ENCODE measurements at places on chromosomes 16 and 17. TPM values are rescaled to one million over a fixed set of nuclear protein-coding genes. Genes with fewer than 3 reads are reported as not detected.

- peak; percentile 76 for DNase-seq
These were observed 35.5 kb downstream of the ADCY7 start for GRCh38 chr16:50301626-50302471.

- DNase-seq: no peak
These were observed 140.3 kb upstream of the TBX2 start for GRCh38 chr17:61259360-61259759.

DNA sequence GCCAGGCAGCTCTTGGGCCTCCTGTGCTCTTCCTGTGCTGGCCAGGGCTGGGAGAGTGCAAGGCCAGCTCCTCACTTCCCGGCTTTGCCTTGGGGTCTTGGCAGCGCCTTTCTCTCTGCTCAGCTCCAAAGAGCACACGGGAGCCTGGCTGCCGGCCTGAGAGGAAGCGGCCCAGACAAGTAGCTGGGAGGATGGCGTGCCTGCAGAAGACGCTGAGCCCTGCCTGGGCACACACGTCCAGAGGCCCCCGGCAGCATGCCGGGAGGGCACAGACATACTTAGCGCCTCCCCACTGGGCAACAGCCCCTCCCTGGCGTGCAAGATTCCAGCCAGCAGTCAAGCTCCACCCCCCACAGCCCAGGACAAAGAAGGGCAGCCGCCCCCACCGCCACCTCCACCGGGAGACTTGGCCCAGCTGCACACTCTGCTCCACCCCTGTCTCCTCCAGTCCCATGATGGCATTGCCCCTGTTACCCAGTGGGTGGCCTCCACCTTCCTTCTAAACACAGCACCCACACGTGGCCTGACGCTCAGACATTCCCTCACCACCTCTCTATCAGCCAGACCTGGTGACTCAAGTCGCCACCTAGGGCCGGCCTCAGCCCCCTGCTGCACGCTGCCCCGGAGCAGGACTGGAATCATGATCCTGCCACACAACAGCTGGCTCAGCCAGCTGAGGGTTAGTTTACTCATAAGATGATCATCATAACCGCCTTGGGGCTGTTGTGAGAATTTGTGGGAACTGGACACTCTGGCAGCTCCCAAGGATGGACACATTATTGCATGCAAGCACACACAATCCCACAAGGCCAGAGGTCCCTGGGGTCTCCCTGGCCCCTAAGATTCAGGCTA, 12.4 kb downstream of the SGCA start:
- peak; percentile 100 for DNase-seq

DNA sequence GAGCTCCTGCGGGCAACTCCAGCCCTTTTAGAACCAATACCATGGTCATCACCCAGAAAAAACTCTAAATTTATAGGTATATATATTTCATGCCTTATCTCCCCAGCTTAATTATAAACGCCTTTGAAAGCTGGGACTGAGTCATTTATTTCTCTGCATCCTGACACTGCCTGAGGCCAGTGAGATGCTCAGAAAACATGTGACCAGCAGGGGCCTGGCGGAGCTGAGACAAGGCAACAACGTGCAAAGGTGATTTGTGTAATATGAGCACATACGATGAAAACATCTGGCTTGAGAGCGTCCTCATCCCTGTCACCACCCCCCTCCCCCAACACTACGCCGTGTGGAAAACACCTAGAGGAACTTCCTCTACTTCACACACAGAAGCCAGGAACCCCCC, 22.7 kb downstream of the NXN start:
- DNase-seq: no peak

- no peak for DNase-seq
These were observed 17.5 kb downstream of the GUCY2D start for GRCh38 chr17:8019665-8020650.

DNA sequence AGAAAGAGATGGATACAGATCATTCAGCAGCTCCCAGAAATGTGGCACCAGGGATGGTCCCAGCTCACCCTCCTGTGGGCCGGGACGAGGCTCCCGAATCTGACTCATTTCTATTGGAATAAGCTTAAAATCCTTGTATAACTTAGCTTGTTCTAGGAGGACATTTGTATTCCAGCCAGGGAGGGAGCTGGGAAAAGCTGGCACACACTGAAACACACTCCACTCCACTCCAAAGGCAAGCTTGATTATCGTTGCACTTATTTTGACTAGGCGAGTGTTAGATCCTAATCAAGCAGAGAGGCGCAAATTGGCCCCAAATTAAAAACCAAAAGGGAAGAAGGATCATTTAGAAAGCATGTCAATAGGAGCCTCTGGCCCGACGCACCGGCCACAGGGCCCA, 339.5 kb downstream of the HS3ST4 start:
- DNase-seq: no peak

GRCh38 chr17:74808714-74809430, 32.7 kb upstream of the NAT9 start:
- DNase-seq: no peak

DNA sequence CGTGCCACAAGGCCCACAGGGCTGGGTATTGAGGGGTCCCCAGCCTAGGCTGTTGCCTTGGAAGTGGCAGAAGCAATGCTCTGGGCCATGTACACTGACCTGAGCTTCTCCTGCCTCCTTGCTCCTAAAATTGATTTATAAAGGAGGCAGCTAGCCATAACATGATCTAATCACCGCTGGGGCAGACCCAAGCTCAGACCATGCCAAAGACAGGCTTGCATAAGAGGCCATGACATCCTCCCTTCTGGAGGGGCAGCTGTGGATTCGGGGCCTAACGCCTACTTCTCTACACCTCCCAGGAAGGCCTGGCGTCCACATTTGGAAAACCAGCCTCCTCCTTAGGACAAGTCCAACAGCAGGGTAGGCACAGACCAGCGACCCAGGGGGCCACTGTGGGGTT, 12.3 kb downstream of the HSD11B2 start:
- no peak for DNase-seq

- no peak for DNase-seq
These were observed 123.5 kb downstream of the USP31 start for GRCh38 chr16:23025692-23026307.

- DNase-seq: no peak
These were observed 43.9 kb downstream of the CREBBP start for GRCh38 chr16:3836641-3837040.

DNA sequence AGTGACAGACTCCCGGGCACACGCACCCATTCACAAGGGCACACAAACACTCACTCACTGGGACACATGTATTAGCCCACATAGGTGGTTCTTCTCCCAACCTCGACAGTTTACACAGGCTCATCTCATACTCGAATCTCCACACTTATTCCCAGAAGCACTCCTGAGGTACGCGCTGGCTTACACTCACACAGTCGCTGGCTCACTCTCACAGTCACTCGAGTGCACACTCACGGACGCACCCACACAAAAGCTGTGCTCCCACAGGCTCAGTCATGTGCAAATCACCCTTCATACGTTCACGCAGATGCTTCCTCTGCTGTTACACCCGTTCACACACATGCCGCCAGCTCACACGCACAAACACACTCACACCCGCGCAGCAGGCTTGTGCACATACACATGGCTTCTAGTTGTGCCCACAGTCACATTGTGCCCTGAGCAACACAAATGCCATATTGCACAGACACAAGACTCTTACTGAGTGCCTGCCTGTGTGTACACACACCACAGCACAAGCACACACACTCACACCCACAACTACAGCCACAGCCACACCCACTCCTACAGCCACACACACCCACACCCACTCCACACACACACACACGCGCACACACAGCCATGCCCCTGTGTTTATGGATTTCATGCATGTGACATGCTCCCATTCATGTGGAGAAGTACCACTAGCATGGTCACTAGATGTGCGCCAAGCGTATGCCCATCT, 8.4 kb upstream of the PRR29 start:
- no peak for DNase-seq

DNA sequence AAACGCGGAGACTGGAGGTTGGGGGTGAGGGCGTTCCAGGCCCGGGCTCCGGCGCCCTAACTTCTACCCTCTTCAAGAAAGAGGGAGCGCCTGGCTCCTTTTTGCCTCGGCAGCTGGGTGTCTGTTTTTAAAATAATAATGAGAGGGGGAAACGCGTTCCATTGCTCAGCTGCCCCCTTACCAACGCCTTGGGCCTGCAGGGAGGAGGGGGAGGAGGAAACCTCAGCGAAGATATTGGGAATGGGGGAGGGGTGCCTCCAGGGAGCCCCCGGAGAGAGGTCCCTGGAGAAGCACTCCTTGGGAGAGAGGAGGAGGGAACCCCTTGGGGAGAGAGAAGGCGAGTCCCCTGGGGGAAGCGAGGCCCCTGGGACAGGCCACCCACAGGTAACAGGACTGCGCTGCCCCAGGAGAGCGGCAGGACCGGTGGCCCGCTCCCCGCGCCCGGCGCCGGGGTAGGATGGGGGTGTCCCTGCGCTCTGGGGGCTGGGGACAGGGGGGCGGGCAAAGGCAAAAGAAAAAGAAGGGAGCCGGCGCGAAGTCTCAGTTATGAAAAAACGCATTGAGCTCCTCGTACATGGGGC, 2.7 kb downstream of the NEUROD2 start:
- DNase-seq: no peak

GRCh38 chr16:58293449-58293848, 1.4 kb downstream of the PRSS54 start:
- DNase-seq: no peak

GRCh38 chr17:21296097-21297025, 11.8 kb downstream of the MAP2K3 start:
- DNase-seq: no peak

GRCh38 chr16:1125471-1125870, 27.4 kb upstream of the CACNA1H start:
- DNase-seq: no peak

DNA sequence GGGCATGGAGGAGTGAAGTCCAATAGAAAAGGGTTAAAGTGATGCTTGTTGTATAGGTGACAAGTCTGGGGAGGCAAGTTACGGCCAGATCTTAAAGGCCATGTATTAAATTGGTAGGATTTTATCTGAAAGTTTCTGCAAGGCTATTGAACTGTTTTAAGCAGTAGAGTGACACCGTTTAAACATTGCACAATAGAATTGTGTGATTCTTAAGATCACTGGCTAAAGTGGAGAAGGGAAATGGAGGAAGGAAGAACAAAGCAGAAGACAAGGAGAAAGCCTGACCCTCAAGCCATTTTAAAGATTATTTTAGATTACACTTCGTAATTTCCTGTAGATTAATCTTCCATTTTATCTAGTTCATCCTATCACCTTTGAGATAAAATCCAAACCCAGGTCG, 5.6 kb upstream of the MPHOSPH6 start:
- DNase-seq: no peak

DNA sequence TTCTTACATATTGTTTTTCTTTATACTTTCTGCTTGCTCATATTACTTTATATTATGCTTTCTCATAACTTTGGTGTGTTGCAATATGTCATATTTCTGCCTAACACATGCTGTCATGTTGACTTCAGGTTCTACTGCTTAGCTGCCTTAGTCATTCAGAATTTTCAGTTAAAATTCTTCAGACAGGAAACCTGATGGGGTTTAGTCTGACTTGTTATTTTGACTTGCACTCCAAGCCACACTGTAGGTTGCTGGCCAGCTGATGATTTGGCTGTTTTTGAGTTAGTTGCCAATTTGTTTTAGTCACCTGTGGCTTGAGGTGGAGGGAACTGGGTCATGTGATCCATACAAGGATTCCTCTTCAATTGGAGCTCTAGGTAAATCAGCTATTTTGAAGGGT, 315.4 kb downstream of the MAP2K6 start:
- DNase-seq: no peak

DNA sequence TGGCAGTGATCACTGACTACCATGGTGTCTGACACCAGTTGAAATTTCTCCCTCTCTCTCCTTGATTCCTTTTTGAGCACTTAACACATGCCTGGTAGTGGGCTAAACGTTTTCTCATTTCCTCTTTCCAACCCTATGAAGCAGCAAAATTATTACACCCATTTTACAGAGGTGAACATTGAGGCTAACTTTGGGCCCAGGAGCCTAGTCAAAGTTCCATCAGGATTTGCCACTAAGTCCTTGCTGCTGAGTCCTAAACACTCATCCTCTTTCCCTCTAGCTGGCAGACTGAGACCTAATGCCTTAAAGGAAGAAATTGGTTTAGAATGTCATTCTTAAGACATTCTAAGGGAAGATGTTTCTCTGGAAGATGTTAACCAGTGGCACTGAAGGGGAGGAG, 74.7 kb upstream of the IRX3 start:
- DNase-seq: no peak

- no peak for DNase-seq
These were observed 36.2 kb downstream of the ZNF778 start for GRCh38 chr16:89253548-89254287.

DNA sequence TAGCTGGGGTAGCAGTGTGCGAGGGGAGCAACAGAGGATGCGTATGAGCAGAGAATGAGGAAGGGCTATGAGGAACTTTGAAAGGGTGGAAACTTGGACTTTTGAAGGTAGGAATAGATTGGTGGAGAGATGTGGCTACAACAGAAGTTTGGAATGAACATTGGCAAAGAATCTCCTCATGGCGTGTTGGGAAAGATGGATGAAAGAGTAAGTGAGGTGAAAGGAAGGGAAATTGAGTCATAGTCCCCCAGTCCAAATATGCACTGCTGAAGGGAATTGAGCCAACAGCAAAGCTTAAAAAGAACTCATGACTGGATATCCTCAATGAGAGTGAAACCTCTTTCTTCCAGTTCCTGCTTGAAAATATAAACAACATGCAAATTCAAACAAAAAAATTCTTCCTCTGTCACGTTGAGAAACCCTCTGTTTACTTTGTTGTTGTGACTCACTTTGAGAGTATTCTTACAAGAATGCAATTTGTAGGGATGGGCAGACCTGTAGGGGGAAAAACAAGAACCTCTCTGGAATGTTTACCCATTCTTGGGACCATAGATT, 313.2 kb upstream of the KCNJ16 start:
- peak; percentile 99 for DNase-seq

- peak; percentile 76 for DNase-seq
These were observed 21.9 kb upstream of the EIF1 start for GRCh38 chr17:41666708-41667279.

- no peak for DNase-seq
These were observed 35.7 kb upstream of the SSTR5 start for GRCh38 chr16:1036726-1037393.

DNA sequence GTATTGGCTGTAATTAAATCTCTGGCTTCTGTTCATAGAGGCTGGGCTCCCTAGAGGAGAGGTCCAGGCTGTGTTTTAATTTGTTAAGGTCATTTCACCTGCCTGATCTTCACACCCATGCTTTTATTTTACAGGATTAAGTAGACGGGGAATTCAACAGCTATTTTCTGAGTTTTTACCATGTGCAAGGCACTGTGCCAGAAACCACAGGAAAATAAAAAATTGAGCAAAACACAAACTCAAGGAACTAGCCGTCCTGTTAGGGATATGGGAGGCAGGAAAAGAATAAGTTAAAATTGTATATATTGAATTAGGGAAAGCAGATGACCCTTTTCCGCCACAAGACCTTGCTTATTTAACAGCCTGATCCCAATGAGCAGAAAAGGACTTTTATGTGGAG, 29.1 kb downstream of the HS3ST3A1 start:
- no peak for DNase-seq

- no peak for DNase-seq
These were observed 360.7 kb downstream of the PMP22 start for GRCh38 chr17:14904386-14904785.

Gene ADAD2
- total RNA-seq: not detected

Gene LASP1
- total RNA-seq: 174 TPM

Gene BEAN1
- not detected for total RNA-seq

Gene CNTNAP4
- total RNA-seq: not detected

Gene NOS2
- not detected for total RNA-seq

Gene NTN1
- 22.8 TPM for total RNA-seq

Gene CDH1
- total RNA-seq: 0.03 TPM

Gene NPIPB13
- not detected for total RNA-seq

Gene SHISA6
- total RNA-seq: 0.05 TPM

Measured in SJSA1 (cell line).